Stimulated activated CD8-positive, alpha-beta memory T cell treated with anti-CD3 and anti-CD28 coated beads, Interleukin-4, amount 100 ng/mL, for 24 hours (primary cell): ENCODE measurements at places on chromosomes 2 and 18.

- no peak for DNase-seq
These were observed 21.7 kb downstream of the ADD2 start for GRCh38 chr2:70746094-70746974.

DNA sequence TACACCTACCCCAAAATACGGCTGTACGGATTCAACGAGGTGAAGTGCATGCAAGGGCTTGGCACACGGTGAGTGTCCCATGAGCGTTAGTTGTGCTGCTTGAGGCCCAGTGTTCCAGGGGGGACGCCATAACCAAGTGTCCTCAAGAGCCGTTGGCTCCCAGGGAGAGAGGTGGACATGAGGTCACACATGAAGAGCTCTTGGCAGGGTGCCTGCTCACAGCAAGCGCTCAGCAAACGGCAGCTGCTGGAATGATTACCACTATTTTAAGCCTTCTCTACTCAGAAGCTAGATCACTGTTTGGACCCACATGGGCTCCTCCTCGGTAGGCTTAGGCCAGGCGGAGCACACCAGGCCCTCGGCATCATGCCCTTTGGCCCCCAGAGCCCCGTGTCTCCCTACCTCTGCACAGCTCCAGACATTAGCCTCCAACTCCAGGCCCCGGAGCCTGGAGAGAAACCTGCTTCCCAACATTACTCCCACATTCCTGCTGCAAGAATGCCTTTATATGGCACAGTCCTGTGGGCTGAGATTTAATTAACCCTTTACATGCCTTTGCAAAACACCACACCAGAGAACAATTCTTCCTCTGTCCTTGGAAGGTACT lies 68.4 kb upstream of the PPP1CB start:
- DNase-seq = no peak

- DNase-seq = no peak
These were observed 540 bp downstream of the ATP9B start for GRCh38 chr18:79069717-79070151.

DNA sequence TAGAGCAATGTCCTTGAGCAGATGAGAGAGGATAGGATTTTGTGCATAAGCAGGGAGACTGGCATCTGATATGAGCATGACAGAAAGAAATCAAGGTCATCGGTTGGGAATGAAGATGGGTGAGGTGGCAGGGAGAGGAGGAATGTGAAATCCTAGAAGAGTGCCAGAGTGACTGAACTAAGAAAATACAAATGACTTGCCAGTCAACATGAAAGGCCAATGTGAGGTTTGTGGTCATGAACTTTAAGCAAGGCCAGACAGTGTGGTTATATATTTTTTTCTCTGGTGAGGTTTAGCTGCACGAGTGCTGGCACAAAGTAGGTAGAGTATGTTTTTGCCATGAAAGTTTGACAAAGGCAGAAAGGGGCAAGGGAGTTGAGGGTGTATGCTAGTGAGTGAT lies 21.2 kb downstream of the QPCT start:
- DNase-seq = no peak

- no peak for DNase-seq
These were observed 245.0 kb upstream of the NT5C1B start for GRCh38 chr2:18834341-18834740.

- DNase-seq = no peak
These were observed 525.6 kb downstream of the MBD2 start for GRCh38 chr18:53698907-53699306.

- DNase-seq = no peak
These were observed 25.7 kb upstream of the FZD7 start for GRCh38 chr2:202007983-202008354.

DNA sequence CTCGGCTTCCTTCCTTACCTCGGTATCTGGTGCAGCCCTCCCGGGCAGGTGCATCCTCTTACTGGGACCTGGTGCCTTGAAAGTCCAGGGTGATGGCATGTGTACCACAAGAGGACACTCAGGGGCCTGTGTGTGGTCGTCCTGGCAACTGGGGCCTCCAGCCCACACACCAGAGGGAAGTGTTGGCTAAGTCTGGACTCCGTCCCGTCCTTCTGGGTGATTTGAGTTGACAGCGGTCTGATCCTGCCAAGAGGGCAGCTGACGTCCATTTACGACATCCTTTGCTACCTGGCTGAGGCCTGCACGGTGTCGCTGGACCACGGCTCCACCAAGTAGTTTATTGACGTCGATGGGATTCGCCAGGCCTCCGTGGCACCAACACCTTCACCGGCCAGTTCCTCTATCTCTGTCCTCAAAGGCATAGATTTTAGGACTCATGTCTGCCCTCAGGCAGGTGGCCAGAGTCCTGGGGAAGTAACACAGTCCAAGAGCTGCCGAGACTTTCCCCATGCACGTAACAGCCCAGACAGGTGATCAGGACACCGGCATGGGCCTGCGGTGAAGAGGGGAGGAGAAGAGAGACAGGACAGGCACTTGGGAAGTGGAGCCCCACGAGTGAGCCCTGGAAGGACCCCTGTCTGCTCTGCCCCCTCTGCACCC lies 186.0 kb upstream of the HDAC4 start:
- no peak for DNase-seq

- no peak for DNase-seq
These were observed 42.5 kb upstream of the PLB1 start for GRCh38 chr2:28453396-28453795.

GRCh38 chr2:119431155-119431975 lies at the start of gene TMEM37:
Gene TMEM37 (plus strand): TSS chr2:119431854. CDS start chr2:119431904, 50 bp downstream.
- peak; percentile 4 for DNase-seq

- DNase-seq = no peak
These were observed 127.6 kb upstream of the CDCA7 start for GRCh38 chr2:173226899-173227698.

GRCh38 chr18:41227993-41228392 lies 727.0 kb upstream of the PIK3C3 start:
- no peak for DNase-seq

DNA sequence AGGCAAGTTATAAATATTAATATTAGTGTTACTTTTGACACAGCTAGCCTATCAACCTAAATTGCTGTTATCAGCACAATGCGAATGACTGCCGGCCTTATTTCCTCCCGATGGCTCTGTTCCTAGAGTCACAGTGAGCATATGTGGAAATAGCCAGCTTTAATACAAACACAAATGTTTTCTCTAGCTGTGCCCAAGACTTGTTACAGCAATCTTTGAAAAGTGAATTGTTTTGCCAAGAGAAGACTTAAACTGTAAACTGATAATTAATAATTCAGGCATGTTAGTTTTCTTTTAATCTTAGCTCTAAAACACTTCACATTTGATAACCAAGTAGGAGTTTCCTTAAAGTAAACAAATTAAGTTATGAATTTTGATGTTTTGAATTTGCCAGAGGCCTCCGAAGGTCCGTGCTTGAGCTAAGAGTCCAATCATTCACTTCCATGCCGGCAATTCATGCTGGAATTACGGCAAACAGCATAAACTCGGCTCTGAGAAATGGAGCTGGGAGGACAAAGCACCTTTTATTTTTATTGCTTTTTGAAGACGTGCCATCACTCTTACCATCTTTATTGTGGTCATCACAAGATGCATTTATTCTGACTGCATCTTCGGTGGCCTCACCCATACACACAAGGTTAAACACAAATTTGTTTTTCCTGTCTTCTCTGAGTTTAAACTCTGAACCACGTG lies 184.5 kb upstream of the CWC22 start:
- no peak for DNase-seq

- no peak for DNase-seq
These were observed 246.4 kb downstream of the ALPK2 start for GRCh38 chr18:58382446-58382845.

- DNase-seq = no peak
These were observed 109.9 kb downstream of the SLC4A3 start for GRCh38 chr2:219737270-219737691.

GRCh38 chr18:33579349-33580215 lies 1.6 kb downstream of the ASXL3 start:
- DNase-seq = no peak

DNA sequence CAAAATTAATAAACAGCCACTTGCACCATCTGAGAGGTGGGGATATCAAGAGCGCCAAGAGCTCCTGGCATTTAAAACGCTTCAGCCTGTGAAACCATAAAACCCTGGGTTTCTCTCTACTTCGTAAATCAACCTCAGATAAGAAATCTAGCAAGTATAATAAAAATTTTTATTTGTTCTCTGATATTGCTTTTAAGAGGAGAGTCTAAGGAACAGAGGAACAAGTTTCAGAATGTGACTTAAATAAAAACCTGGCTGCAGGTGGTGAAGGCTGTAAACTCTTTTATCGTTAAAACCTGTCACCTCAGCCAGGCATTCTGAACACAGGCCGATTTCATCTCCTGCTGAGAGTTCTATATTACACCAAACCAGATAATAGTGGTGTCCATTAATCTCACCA lies 9.9 kb downstream of the DYTN start:
- no peak for DNase-seq

GRCh38 chr18:42914476-42914875 lies 201.0 kb downstream of the RIT2 start:
- no peak for DNase-seq

GRCh38 chr2:55761526-55761925 lies 67.9 kb upstream of the PNPT1 start:
- DNase-seq = no peak

DNA sequence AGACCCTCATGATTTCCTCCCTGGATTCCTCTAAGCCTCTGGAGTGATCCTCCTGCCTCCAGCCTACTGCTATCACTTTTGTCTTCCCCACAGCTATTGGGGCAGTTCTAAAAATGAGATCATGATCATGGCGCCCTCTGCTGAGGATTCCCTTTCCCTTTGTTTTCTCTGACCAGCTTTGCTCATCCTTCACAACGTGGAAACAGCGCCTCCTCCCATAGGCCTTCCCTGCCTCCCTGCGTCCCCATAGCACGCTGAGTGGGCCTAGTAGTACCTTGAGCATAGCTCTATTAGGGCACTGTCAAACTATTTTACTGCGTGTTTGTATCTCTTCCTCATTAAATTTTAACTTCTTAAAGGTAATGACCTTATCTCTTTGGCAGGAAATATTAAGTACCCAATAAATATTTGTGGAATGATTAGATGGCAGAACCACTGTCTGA lies 207.0 kb upstream of the FANCL start:
- peak; percentile 20 for DNase-seq

DNA sequence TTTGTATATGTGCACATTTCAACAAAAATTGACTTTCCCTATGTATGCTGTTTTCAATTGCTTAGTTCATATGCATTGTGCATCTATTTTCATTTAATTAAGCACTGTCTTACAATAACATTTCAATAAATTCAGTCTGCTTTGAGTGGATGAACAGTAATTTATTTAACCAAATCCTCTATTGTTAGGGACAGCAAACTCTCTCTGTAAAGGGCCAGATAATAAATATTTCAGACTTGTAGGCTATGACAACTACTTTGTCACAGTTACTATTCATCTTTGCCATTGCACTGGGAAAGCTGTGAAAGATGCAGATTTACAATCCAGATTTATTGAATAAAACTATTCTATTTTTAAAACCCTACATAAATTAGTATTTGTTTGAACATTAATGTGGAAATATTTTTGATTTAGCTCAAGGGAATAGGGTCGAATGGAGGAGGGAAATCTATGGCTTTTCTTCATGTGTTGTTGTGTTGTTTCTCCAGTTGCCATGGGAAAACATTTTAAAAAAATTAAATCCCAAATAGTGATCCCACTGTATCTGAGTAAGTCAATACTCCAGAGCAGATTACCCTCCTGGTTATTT lies 14.2 kb upstream of the RAB27B start:
- no peak for DNase-seq

GRCh38 chr2:149027590-149028250 lies 10.8 kb upstream of the LYPD6B start:
- no peak for DNase-seq

DNA sequence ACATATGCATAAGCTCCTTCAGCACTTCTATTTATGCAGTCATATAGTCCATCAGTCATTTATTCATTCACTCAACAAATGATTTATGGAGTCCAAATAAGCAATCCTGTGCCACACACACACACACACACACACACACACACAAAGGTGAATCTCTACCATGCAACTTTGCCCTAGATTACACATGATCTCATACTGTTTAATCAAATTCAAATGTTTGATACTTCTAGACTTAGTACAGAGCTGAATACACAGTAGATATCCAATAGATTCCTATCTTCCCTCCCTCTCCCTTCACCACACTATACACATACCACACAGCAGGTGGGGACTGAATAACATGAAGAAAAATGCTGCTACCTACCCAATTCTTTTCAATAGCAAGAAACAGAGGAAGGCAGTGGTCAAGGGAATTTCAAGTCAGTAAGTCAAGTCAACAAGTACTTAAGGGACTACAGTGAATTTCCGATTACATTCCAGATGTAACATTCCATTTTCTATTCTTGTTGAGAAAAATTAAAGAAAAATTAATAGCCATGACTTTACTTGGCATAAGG lies 65.4 kb downstream of the EPG5 start:
- no peak for DNase-seq

DNA sequence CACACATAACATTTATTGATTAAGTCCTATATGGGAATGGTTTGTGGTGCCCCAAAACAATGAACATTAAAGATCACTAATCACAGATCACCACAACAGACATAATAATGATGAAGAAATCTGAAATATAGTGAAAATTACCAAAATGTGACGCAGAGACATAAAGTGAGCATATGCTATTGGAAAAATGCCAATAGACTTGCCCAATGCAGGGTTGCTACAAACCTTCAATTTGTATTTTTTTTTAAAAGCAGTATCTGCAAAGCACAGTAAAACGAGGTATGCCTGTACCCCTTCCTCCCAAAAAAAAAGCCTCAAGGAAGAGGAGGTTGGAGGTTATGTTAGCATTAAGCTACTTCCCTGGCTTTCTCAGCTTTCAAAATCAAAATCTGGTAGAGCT lies 131.1 kb downstream of the RBMS1 start:
- no peak for DNase-seq

- no peak for DNase-seq
These were observed 58.3 kb downstream of the SEPTIN10 start for GRCh38 chr2:109555346-109555900.

GRCh38 chr2:126828491-126828890 lies 70.2 kb upstream of the TEX51 start:
- no peak for DNase-seq

DNA sequence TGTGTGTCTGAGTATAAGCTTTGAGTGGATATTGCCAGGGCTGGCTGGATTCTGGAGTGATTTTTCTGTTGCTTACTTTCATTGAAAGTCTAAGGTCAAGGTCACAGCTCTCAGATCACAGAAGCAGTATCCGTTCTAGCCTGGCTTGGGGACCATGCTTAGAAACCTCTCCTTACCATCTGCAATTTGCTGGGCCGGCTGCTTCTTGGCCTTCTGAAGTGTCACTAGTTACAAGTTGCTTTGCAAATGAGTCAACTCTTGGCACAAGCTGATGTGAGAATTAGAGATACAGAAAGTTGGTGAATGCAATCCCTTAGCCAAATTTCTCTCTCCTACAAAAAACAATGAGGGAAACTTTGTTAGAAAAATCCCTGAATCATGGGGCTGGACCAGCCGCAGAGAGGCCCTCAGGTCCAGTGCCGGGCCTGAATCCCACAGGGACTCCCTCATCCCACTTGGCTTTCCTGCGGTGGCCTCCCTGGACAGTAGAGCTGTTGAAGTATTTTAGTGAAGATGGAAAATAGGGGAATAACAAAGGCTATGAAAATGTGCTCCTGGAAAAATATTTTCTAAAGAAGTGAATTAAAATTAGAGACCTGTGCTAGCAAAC lies 92.7 kb upstream of the CNGA3 start:
- no peak for DNase-seq
